ENCODE measurements at places on chromosomes 3 and 15.

DNA sequence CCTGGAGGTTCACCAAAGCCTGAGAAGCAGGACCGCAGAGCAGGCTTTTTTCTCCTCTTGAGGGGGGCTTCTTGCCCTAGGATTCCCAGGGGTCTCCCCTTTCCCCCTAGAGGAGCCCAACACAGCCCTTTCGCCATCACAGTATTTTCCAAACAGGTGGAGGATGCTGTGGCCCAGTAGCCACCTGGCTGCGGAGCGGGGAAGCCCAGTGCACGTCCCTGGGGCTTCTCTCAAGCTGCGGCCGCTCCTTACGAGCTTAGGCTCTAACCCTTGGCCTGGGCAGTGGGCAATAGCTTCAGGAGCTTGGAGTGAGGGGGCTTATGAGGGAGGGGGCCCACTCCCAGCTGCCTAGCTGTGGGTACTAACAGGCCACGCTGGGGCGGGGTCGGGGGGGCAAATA lies 11.6 kb upstream of the DLL4 start:
- no peaks in the 10 kb centered on the region for H3K27me3 ChIP-seq
- H3K4me3 ChIP-seq, result no peak overlapping the region
- no peaks in the 10 kb centered on the region for H3K4me1 ChIP-seq
- no peak overlapping the region for H3K27ac ChIP-seq
- no peak for DNase-seq

GRCh38 chr3:196740481-196741248 lies 1.0 kb downstream of the PAK2 start:
- DNase-seq, result no peak
- H3K27me3 ChIP-seq, result no peaks in the 10 kb centered on the region
- peak overlapping the region; percentile 93 for H3K4me3 ChIP-seq
- peaks cover 51% of the 10 kb centered on the region for H3K4me1 ChIP-seq
- H3K36me3 ChIP-seq, result no peaks in the 10 kb centered on the region
- peak overlapping the region; percentile 98 for H3K27ac ChIP-seq

DNA sequence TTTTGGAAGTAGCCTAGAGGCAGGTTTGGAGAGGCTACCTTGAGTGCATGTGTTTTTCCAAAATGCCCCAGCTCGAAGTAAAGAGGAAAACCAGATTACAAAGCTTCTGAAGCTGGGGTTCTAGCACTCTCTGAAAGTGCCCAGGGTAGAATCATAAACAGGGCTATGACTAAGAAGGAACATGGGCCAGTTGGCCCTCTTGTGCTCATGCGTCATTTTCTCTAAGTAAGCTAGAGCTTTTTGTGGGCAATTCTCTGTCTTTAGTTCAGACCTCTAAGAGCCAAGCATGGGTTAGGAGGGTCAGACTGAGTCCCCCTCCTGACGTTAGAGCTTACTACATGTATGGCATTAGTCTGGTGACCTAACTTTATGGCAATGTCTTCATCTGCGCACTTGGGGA lies 129.5 kb upstream of the UMPS start:
- no peaks in the 10 kb centered on the region for H3K27me3 ChIP-seq
- no peaks in the 10 kb centered on the region for H3K36me3 ChIP-seq
- no peak for DNase-seq
- H3K4me1 ChIP-seq, result peaks cover 12% of the 10 kb centered on the region
- H3K4me3 ChIP-seq, result no peak overlapping the region

GRCh38 chr15:67652586-67652985 lies 110.1 kb downstream of the MAP2K5 start:
- no peak overlapping the region for H3K4me3 ChIP-seq
- no peak overlapping the region for H3K27ac ChIP-seq
- DNase-seq, result no peak
- peaks cover 1% of the 10 kb centered on the region for H3K36me3 ChIP-seq

- H3K36me3 ChIP-seq, result no peaks in the 10 kb centered on the region
- DNase-seq, result no peak
- no peak overlapping the region for H3K4me3 ChIP-seq
- no peak overlapping the region for H3K27ac ChIP-seq
- H3K27me3 ChIP-seq, result no peaks in the 10 kb centered on the region
Measured at GRCh38 chr3:45635475-45636256, 41.1 kb downstream of the LIMD1 start.

DNA sequence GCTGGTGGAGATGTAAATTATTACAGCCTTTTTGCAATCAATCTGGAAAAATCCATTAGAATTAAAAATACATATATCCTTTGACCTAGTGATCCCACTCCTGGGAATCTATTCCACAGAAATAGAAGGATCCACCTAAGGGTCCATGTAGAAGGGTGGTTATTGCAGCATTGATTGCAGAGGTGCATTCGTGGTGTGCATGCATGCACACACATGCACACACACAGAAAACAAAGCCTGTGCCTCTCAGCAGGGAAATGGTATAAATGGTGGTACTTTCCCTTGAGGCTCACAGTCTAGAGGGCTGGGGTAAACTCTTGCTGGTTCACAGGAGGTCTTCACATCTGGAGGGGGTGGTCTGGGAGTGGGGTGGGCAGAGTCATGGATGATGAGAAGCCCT lies 19.4 kb upstream of the ADPGK start:
- no peak overlapping the region for H3K27ac ChIP-seq
- H3K27me3 ChIP-seq, result peaks cover 22% of the 10 kb centered on the region
- no peaks in the 10 kb centered on the region for H3K36me3 ChIP-seq
- no peak for DNase-seq
- no peak overlapping the region for H3K4me3 ChIP-seq
- H3K4me1 ChIP-seq, result no peaks in the 10 kb centered on the region

GRCh38 chr3:48047841-48048464 lies 31.7 kb upstream of the MAP4 start:
- no peak for DNase-seq
- H3K4me3 ChIP-seq, result no peak overlapping the region
- H3K27me3 ChIP-seq, result no peaks in the 10 kb centered on the region
- no peak overlapping the region for H3K27ac ChIP-seq
- peaks cover 3% of the 10 kb centered on the region for H3K36me3 ChIP-seq
- H3K4me1 ChIP-seq, result peaks cover 5% of the 10 kb centered on the region

DNA sequence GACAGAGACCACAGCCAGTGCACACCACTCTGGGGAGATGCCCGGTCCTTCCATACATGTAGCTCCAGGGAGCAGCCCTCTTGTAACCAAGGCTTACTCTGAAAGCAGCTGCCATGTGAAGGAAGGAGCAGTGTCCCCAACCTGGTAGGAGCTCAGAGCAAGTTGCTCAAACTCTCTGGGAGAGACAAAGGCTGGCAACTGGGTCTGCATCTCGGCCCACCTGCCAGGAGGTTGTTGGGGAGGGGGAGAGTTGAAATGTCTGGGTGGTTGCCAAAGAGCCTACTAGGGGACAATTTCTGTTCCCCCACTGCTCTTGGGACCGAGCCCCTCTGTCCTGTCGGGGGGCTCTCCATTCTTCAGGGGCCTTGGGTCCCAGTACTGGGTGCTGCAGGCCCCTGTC lies 309.9 kb downstream of the TLE3 start:
- peaks cover 5% of the 10 kb centered on the region for H3K4me1 ChIP-seq
- H3K27me3 ChIP-seq, result no peaks in the 10 kb centered on the region
- no peak overlapping the region for H3K27ac ChIP-seq
- DNase-seq, result no peak
- H3K4me3 ChIP-seq, result no peak overlapping the region

DNA sequence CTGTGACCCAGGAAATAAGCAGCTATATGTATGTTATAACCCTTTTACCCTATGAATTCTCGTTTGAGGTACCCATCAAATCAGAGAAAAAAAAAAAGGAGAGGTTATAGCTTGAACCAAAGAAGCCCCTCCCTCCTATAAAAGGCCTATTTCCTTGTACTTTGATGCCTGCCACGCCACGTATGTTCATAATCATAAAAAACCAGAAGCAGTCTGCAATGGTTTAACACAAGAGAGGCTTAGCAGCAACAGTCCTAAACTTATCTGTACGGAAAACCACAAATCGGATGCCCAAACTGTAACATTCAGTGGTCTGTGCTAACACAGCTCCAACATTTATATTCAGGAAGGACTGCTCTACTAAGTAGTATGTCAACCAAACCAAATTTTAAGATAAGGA lies 21.2 kb downstream of the CCR8 start:
- H3K4me3 ChIP-seq, result no peak overlapping the region
- no peak for DNase-seq
- H3K27ac ChIP-seq, result no peak overlapping the region
- no peaks in the 10 kb centered on the region for H3K36me3 ChIP-seq
- H3K4me1 ChIP-seq, result peaks cover 7% of the 10 kb centered on the region

DNA sequence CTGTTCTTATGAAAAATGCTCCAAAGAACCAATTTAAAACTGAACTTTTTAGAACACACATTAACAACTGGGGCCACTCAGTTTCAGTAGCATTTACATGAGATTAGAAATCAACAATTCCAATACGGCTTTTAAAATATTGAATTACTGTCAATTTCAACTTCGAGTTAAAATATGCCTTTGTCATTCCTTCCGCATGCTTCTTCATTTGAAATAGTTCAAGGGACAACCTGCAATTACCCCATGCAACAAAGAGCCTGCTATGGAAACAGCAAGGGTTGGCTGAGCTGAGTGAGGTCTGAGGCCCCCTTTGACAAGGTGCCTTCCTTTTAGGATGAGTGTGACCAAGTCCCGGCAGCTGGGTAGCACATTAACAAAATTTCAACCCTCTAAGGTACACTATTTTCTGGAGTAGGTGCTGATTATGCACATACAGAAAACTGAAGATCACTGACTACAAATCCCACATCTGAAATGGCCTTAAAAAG lies 11.6 kb downstream of the PDCD10 start:
- no peak for DNase-seq
- no peak overlapping the region for H3K27ac ChIP-seq
- peaks cover 29% of the 10 kb centered on the region for H3K4me1 ChIP-seq
- H3K4me3 ChIP-seq, result no peak overlapping the region
- H3K27me3 ChIP-seq, result no peaks in the 10 kb centered on the region
- peaks cover 23% of the 10 kb centered on the region for H3K36me3 ChIP-seq

DNA sequence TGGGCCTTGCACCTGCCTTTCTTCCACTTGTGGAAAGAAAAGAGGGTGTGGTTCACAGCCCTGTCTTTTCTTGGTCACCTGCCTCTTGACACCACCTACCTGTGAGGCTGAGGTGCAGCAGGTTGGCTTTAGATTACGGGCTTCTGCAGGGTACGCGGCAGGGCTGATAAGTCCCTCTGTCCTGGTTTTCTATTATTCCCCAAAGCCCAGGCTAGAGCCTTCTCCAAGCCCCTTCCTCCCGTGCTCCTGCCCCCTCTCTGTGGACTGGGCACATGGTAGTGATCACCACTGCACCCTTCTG lies 44.8 kb upstream of the HACD2 start:
- H3K27me3 ChIP-seq, result no peaks in the 10 kb centered on the region
- H3K27ac ChIP-seq, result no peak overlapping the region
- peaks cover 45% of the 10 kb centered on the region for H3K36me3 ChIP-seq
- peaks cover 23% of the 10 kb centered on the region for H3K4me1 ChIP-seq
- no peak for DNase-seq
- no peak overlapping the region for H3K4me3 ChIP-seq

Measured in stomach (tissue), 19 donors.